ENCODE measurements at places on chromosomes 5 and 9.

- no peak for DNase-seq
These were observed 55.8 kb downstream of the NUP214 start for GRCh38 chr9:131181091-131181681.

DNA sequence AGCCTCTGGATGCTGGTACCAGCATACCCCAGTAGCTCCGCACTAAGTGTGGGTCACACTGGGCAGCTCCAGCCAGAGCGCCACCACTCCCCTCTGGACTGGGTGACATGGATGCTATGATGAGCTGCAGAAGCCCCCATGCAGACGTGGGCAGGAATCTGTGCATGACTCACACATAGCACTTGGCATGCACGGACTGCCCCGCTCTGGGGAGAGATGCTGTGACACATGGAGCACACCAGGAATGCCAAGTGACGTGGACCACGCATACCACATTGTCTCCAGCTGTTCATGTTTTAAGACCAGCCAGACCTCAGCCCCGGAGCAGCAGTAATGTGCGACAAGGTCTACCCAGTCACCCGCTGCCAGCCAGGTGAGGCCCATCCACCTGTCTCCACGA is 64.1 kb downstream of the SEMA4D start:
- no peak for DNase-seq

- no peak for DNase-seq
These were observed 313.2 kb downstream of the MLLT3 start for GRCh38 chr9:20309124-20309523.

- DNase-seq = peak; percentile 68
These were observed 125.6 kb upstream of the TARS1 start for GRCh38 chr5:33315189-33315588.

- DNase-seq = no peak
These were observed 11.5 kb downstream of the ANXA1 start for GRCh38 chr9:73162987-73163768.

DNA sequence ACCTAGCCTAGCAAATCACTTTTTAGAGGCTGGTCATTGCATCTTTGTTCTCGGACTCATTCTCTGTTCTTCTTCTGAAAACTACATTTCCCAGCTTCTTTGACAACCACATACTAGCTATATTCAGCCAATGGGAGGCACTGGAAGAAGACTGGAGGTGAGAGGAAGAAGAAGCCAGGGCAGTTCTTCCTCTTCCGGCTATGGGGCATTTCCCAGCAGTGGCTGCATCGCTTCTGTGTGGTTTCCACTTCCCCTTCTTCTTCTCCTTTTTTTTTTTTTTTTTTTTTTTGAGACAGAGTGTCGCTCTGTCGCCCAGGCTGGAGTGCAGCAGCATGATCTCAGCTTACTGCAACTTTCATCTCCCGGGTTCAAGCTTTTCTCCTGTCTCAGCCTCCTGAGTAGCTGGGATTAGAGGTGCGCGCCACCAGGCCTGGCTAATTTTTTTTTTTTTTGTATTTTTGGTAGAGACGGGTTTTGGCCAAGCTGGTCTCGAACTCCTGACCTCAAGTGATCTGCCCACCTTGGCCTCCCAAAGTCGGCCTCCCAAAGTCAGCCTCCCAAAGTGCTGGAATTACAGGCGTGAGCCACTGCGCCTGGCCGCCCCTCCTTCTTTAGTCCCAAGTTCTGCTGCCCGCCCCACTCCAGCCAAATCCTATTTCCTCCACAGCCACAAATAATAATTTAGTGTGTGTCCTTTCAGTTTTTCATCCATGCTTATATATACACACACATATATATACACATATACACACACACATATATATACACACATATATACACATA is 6.9 kb upstream of the UBAP1 start:
- DNase-seq = no peak

Measured in fibroblast of the conjunctiva (primary cell).